CD14-positive monocyte (primary cell): ENCODE measurements at places on chromosomes 6 and 20. TPM values are rescaled to one million over a fixed set of nuclear protein-coding genes. Genes with fewer than 3 reads are reported as not detected.

DNA sequence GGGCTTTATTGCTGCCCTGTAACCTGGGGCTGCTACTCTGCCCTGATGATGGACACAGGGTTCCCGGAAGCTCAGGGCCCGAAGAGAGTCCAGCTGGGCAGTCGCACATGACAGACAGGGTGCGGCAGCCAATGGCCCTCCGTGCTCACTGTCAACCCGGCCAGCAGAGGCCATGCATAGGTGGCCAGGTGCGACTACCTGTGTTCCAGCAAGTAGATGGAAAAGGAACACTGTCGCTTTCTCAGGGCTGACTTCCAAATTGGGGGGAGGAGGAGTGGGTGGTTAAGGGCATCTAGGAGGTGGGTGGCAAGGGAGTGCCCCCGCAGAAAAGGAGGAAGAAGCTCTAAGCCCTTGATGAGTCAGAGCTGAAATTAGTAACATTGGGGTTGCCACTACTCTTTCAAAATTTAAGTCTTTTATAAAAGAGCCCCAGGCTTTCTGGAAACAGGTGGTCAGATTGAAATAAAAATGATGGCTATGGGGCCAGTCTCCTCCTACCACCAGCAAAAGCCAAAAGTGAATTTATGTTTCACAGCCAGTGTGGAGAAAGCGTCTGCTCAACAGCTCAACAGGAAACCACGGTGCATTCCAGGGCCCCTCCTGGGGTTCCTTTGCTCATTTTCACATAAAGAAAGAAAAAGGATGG lies 2.3 kb upstream of the RAMACL start:
- DNase-seq = peak; percentile 53

DNA sequence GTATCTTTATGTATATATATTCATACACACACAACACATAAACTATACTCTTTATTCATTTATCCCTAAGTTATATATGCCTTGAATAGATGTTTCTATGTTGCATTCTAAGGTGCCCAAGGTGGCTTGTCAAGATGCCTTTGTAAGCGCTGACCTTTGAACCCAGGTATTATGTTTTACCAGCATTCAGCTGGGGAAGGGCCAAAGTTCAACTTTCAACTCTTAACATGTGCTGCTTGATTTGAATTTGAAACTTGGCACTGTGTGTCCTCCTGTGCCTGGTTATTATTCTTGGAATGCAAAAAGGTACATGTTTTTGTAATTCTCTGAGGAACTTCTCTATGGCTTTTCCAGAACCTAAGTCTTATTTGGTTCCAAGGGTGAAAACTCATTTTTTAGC lies 146.5 kb downstream of the EDN1 start:
- DNase-seq = no peak

DNA sequence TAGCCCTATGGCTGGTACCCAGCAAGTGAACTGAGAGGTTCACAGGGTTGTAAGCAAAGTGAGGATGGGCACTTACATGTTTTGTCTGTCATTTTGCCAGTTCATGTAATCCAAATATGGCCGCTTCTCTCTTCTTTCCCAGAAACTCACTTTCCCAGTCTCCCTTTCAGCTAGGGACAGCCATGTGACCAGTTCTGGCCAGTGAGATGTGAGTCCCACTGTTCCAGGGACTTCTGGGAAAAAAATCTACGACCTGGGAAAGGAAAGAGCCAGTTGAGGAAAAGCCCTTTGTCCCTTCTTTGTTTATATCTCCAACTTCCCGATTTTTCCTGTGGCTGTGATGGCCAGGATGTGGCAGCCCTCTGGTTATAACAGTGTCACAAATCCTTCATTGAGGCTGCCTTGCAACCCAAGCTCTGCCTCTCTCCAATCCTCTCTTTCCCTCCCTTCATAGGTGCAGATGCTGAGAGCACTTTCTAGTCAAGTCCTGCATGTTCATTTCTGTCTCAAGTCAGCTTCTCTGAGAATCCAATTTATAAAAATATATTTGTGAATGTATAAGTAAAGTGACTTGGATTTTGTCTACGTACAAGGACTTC lies 148.6 kb upstream of the ZFP64 start:
- no peak for DNase-seq

- DNase-seq = no peak
Observed at GRCh38 chr6:33830635-33831240, 26.9 kb upstream of the MLN start.

- DNase-seq = no peak
Observed at GRCh38 chr20:4066551-4066950, 51.2 kb upstream of the RNF24 start.

GRCh38 chr6:29653452-29654038 lies 3.3 kb upstream of the MOG start:
- peak; percentile 69 for DNase-seq

GRCh38 chr20:62354811-62355341 lies 12.2 kb downstream of the LAMA5 start:
- DNase-seq = no peak

DNA sequence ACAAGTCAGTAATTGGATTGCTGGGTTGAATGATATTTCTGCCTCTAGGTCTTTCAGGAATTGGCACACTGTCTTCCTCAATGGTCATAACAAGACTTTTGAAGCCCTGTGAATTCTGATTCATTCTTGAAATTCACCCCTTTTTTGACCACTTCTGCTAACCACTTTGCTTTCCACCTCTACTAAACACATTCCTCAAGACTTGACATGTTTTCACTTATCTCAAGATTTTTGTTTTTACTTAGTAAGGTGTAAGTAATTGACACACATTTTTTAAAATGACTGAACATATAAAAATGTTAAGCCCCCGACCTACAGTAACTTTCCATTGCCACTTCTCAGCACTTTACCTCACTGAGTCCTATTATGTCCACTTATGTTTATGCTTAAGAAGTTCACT lies 239.1 kb downstream of the GRM1 start:
- DNase-seq = no peak

DNA sequence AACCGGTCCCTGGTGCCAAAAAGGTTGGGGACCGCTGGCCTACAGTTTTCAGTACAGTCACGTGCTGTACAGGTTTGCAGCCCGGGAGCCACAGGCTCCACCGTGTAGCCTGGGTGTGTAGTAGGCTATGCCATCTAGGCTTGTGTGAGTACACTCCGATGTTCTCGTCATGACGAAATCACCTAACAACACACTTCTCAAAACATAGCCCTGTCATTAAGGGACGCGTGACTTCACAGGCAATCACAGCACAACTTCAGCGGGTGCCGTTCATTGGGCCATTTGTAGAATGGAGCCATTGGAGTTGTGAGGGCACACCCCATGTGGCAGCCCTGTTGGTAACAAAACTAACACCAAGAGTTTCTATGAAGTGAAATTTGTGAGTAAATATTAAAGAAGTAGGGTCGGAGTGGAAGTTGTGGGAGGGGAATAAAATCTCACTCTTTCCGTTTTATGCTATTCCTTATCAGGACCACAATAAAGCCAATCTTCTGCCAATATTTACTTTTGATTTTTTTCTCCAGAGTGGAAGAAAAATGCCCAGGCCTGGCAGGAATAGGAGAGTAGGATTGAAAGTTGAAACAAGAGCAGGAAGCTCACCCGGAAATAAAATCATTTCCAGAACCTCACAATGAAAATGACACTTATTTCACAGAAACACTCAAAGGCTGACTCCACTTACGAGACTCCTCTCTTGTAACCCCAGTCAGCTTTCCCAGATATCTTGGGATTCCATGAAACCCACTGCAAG lies 63.7 kb upstream of the PTPN1 start:
- DNase-seq = peak; percentile 57

DNA sequence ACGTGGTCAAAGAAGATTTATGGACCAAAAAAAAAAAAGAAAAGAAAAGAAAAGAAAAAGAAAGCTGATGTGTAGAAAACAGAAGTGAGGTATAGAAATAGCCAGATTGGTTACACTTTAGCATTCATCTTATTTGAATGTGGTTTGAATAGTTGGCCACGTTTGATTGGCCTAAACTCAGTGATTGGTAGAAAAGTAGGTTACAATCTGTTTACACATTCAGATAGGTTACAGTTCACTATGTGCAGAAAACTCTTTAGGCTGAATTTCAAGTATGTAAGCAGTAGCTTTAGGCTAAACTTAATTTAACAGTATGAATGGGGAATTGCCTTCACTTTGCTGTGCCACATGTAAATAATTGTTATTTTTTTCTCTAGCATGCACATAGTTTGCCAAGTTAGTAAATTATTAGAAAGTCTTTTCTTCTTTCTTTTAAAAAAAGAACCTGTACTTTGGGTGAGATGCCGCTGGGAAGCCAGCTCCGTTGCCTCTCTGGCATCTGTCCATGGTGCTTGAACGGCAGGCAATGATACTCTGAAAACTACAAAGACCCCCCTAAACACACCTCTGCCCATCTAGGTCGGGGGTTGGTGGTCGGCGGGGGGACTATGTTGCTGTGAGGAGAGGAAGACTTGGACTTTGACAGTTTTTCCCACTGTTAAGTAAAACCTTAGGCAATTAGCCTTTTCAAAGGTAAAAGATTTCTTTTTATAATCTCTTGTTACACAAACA lies 173.0 kb downstream of the AIG1 start:
- no peak for DNase-seq

- DNase-seq = no peak
Observed at GRCh38 chr20:51140671-51141070, 117.8 kb upstream of the KCNG1 start.

DNA sequence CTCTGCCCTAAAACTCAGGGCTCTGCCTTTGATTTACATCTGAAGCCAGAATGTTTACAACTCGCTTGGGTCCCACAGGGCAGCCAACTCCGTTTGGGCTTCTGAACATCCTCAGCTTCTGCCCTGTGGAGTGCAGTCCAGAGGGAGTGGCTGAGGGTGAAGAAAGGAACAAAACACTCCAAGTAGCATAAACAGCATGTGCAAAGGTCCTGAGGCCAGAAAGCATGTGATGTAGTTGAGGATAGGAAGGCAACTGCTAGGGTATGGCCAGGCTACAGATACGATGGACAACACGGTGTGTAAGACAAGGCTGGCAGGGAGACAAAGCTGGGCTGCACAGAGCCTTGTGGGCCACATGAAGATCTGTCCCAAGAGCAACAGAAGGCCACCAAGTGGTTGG lies 12.5 kb downstream of the JAG1 start:
- no peak for DNase-seq

DNA sequence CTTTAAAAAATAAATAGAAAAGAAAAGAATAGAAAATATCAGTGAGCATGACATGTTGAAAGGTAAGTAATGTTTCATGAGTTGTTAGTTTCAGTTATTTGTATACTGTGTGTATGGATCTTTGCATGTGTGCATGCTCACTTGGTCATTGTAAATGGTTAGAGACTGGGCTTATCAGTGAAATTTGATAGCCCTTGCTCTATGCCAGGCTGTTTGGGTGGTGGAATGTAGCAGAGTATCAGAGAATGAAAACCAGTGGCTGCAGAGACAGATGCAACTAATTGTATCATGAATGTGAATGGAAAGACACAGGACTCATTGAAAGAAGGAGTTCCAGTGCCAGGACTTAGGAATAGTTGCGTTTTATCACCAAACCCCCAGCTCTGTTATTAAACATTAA lies 4.2 kb downstream of the GSTA2 start:
- DNase-seq = no peak

GRCh38 chr6:127463056-127463455 lies 3.9 kb upstream of the KIAA0408 start:
- DNase-seq = no peak

The CRISP2 gene
- polyA plus RNA-seq = not detected

The SUMO4 gene
- 0.22 TPM for polyA plus RNA-seq

The WFDC2 gene
- not detected for polyA plus RNA-seq

The CST4 gene
- not detected for polyA plus RNA-seq

The SALL4 gene
- polyA plus RNA-seq = not detected

The LTB gene
- 21.6 TPM for polyA plus RNA-seq

The PACRG gene
- polyA plus RNA-seq = not detected in 2 replicates

The GLP1R gene
- polyA plus RNA-seq = not detected in 2 replicates

The EPM2A gene
- 2.5 TPM in 2 replicates for polyA plus RNA-seq
